Activated CD4-positive, alpha-beta memory T cell treated with anti-CD3 and anti-CD28 coated beads for 36 hours (primary cell): ENCODE measurements at places on chromosomes 7 and 10. TPM values are rescaled to one million over a fixed set of nuclear protein-coding genes. Genes with fewer than 3 reads are reported as not detected.
A peak's percentile ranks its signal among the peaks of the same experiment; 100 is the strongest.

The OR13A1 gene
- not detected for total RNA-seq

The TTYH3 gene
- total RNA-seq, result 14.8 TPM

The COG5 gene
- total RNA-seq, result 38.9 TPM

The ZNF503 gene
- 0.56 TPM for total RNA-seq

The CFAP69 gene
- 0.48 TPM for total RNA-seq

The STEAP1B gene
- not detected for total RNA-seq

The C7orf57 gene
- 0.71 TPM for total RNA-seq

DNA sequence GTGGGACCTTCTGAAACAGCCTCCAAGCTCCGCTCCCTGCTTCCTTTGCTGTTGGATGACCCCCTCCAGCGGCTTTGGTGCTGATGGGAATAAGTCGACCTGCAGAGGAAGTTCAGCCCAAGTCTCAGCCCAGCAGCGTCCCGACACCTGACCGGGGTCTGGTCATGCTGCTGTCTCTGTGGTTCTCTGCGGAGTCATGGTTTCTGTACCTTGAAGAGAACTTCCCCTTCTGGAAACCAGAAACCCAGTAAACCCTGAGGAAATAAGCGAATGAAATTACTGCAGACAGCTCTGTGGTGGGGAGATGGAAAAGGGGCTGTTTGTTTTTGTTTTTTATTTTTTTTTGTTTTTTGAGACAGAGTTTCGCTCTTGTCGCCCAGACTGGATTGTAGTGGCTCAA is 18.3 kb upstream of the ZNF12 start:
- DNase-seq, result no peak

GRCh38 chr7:44180631-44181030 is 8.6 kb downstream of the GCK start:
- DNase-seq, result no peak

- DNase-seq, result no peak
Observed at GRCh38 chr7:15341817-15342216, 220.0 kb downstream of the AGMO start.

- no peak for DNase-seq
Observed at GRCh38 chr7:27875832-27876231, 135.9 kb downstream of the TAX1BP1 start.

DNA sequence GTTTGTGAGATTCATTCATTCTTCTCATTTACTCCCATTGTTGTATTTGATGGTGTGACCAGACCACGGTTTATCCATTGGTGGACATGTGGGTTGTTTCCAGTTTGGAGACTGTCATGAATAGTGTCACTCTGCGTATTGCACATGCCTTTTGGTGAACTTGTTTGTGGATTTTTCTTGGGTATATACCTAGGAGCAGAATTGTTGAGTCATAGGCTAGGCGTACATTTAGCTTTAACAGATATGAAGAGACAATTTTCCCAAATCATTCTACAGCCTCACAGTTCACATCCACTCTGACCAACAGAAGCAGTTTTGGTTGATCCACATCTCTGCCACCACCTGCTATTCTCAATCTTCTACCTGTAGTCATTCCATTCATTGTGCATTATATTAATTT is 66.0 kb upstream of the FAM20C start:
- no peak for DNase-seq

DNA sequence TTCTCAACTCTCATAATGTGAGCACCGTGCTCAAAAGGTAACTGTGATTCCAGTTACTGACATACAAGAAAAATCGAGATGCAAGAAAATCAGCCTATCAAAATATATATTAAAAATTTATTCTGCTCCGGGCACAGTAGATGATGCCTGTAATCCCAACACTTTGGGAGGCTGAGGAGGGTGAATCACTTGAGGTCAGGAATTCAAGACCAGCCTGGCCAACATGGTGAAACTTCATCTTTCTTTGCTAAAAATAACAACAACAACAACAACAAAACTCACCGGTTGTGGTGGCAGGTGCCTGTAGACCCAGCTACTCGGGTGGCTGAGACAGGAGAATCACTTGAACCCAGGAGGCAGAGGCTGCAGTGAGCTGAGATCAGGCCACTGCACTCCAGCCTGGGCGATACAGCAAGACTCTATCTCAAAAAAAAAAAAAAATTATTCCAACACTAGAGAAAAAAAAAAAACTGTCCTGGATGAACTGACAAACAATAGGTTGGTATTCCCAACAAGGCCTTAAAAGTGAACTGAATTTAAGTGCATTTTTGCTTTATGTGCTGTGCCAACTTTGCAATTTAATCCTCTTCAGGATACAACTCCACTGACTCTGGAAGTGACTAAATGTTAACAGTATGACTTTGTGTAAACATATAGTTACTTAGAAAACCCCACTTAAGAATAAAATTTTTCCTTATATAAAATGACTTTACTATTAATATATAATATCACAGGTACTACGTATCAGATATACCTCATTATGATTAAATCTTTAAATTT is 51.1 kb downstream of the JMJD1C start:
- DNase-seq, result no peak

GRCh38 chr10:110871298-110872084 is at the start of gene PDCD4:
TSS of gene PDCD4 (plus strand) at chr10:110871928. CDS start at chr10:110876028, 4,100 bp downstream.
- peak; percentile 97 for DNase-seq

GRCh38 chr10:44233561-44234482 is 151.1 kb downstream of the CXCL12 start:
- DNase-seq, result no peak

DNA sequence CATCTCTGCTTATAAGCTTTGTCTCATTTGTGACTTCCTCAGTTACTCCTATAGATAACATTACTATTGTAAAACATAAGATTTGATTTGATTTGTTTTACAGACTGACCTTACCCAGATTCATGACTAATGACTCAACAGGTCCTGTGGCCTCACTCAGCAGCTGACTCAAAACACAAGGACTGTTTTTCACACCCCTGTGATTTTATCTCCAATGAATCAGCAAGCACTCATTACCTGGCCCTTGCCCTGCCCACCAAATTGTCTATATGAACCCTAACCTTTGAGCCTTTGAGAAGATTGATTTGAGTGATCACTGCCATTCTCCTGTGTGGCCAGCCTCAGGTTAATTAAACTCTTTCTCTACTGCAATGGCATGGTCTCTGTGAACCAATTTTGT is 1064.6 kb upstream of the LRRTM3 start:
- DNase-seq, result no peak

DNA sequence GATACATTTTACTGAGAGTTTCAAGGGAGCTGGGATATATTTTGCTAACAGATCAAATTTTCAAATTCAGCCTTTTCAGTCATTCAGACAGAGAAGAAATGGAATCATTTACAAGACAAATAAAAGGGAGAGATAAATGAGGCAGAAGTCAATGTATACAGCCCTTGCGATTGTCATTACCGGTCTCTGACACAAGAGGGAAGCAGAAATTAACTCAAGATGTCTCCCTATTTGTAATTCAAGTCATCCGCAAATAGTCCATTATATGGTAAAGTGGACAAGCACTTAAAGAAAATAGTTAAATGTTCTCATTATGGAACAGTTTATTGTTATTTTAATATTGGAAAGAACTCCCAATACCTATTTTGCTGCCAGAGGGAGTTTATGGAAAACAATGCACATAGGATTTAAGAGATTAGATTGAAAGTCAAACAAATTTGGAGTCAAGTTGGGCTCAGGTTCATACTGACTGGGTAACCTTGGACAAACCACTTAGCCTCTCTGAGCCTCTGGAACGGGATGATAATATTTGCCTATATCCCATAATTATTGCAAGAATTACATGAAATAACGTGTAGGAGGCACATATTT is 89.3 kb upstream of the PRKCQ start:
- no peak for DNase-seq

GRCh38 chr10:132708441-132708840 is 77.5 kb downstream of the NKX6-2 start:
- DNase-seq, result no peak

DNA sequence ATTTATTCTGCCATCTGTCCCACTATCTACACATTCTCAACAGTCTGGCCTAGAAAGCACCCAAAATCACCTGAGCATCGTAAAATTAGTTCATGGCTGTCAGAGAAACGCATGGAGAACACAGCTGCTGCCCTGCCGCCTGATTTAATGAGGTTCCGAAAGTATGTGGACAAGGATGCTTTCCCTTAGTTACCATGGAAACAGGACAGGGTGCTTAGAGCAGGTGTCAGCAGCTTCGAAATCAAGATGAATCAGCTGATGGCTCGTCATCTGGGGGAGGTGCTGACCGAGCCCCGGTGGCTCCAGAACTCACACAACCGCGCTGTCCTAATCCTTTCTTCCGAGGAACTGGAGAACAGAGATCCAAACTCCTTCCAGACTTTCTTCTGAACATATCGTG is 151.5 kb downstream of the TEX36 start:
- DNase-seq, result no peak

- no peak for DNase-seq
Observed at GRCh38 chr10:97089209-97089870, 96.4 kb downstream of the SLIT1 start.

DNA sequence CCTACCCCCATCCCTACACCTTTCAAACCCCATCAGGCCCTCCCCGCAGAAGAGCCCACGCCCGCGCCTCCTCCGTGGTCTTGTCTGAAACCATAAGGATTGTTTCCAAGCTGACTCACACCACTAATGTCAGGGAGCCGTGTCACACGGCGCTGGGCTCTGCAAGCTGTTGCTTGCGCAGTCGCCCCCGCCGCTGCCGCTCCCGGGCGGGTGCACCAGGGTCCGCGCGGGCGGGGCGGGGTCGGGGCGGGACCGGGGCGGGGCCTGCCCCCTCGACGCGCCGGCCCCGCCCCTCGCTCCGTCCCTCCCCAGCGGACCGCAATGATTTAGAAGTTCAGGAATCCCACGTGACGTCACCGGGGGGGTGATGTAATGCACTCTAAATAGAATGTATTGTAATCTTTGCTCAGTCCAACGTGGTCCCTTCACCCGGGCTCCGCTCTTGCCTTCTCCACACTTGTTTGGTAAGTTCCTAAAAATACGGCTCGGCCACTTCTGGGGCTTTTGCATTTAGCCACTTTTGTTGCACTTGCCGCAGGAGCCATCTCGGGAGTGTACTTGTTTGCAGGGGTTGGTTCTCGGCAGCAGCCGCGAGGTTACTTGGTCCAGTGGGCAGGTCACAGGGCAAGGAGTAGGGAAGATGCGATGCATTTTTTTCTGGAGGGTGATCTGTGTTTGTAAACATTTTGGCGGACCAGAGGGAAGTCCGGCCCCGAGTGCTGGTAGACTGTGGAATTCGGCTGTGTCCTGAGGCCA is 3.2 kb upstream of the CREB5 start:
- DNase-seq, result peak; percentile 77

GRCh38 chr10:99993701-99994689 is 15.8 kb downstream of the DNMBP start:
- peak; percentile 69 for DNase-seq

GRCh38 chr7:82778021-82778420 is 334.4 kb upstream of the CACNA2D1 start:
- no peak for DNase-seq

DNA sequence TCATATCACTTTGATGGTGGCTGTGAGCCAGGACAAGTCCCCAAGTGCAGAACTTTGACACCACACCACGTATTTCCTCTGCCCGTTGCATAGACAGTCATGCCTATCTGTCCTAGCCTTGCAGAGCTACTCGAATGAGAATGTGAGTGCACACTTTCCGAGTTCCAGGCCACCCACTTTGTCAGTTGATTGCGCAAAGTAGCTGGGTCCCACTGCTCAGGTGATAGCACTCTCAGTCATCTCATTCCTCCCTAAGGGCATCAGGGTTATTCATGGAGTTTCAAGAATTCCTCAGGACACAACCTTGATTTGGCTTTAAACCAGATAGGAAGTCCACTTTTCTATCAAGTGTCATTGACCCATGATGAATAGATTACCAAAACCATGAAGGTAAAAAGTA is 19.3 kb downstream of the LSM5 start:
- DNase-seq, result no peak

DNA sequence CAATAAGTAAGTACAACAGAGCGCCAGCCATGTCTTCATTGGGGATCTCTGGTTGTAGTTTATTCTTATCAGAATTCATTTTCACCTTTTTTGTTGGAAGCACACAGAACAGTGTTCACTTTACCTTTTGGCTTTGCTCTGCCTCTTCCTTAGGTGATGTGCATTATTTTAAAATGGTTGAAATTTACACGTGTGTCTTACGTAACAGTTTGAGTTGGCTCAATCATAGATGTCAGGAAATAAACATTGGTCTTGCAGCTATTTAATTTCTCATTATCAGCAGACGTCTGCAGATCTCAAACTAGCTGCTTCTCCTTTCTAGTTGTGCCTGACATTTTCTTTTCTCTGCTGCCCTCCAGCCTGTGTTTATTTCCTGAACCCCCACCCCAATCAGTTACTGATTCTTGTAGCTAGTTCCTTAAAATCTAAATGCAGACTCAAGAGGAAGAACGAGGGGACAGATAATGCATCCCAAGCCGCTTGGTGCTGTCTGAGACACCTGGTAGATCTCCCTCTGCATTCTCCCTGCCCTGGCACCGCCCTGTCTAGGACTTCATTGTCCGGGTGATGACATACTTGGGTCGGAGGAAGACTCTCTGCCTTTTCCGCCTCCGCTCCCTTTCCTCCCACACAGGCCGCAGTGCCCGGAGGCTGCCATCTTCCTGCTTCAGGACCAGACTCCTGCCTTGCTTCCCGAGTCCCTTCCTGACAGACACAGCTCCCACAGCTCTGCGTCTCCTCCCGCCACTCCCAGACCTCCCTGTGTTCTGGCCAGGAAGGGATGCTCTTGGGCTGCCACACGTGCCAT is 108.2 kb downstream of the ANKRD61 start:
- DNase-seq, result no peak

DNA sequence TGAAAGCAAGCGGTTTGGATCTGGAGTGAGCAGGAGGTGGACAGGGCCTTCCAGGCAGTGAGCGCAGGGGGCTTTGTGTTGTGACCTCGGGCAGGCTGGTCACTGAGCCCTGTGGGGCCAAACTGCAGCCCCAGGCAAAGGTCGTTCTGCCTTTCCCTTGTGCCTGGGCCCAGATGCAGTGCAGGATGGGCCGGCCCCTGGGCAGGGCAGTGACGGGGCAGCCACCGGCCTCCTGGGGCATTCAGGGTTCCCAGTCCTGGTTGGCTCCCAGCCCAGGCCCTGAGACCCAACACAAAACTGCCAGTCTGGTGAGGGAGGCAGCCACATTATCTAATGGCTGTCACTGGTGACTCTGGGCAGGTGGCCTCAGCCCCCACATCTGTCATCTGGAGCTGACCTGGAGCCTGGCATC is 7.1 kb downstream of the ARPC1B start:
- DNase-seq, result no peak
